ENCODE measurements at places on chromosomes 5 and 9. TPM values are rescaled to one million over a fixed set of nuclear protein-coding genes. Genes with fewer than 3 reads are reported as not detected.

The C9orf43 gene
- 0.69 TPM for total RNA-seq

The ZNF354C gene
- 4.5 TPM for total RNA-seq

GRCh38 chr5:122053181-122054109 lies 24.6 kb downstream of the LOX start:
- H3K36me3 ChIP-seq, result peaks cover 5% of the 10 kb centered on the region
- DNase-seq, result no peak
- H3K27me3 ChIP-seq, result no peaks in the 10 kb centered on the region
- no peak overlapping the region for H3K27ac ChIP-seq
- peaks cover 15% of the 10 kb centered on the region for H3K4me1 ChIP-seq
- no peak overlapping the region for H3K4me3 ChIP-seq

- peaks cover 7% of the 10 kb centered on the region for H3K27me3 ChIP-seq
- H3K36me3 ChIP-seq, result no peaks in the 10 kb centered on the region
- H3K27ac ChIP-seq, result peak overlapping the region; percentile 56
- peak; percentile 83 for DNase-seq
- no peak overlapping the region for H3K4me3 ChIP-seq
These were observed 12.2 kb downstream of the PPP3R2 start for GRCh38 chr9:101582553-101582952.

GRCh38 chr9:3900673-3901318 lies 375.0 kb upstream of the RFX3 start:
- DNase-seq, result no peak
- no peak overlapping the region for H3K4me3 ChIP-seq
- H3K4me1 ChIP-seq, result peaks cover 18% of the 10 kb centered on the region

GRCh38 chr5:55411876-55412275 lies 104.1 kb downstream of the MTREX start:
- H3K4me3 ChIP-seq, result no peak overlapping the region
- H3K4me1 ChIP-seq, result peaks cover 43% of the 10 kb centered on the region
- no peak for DNase-seq
- H3K27ac ChIP-seq, result no peak overlapping the region
